ENCODE measurements at places on chromosomes 2 and 18.

DNA sequence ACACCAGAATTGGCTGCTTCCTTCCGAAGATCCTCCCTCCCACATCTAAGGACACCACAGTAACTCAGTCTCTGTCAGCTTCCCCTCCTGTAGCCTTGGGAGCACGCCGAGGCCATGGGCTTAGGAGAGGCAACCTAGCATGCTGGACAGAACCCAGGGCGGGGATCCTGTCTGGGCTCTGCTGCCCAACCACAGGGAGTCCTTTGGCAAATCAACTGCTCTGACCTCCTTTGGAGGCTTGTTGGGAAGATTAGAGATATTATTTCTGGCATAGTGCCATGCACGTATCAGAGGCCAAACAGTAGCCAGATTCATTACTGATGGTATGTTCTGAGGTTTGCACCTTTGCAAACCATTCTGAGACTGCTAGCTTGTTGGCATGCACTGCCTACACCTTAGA is 262.7 kb upstream of the EPAS1 start:
- no peak for DNase-seq

GRCh38 chr18:50982086-50982801 is 14.4 kb downstream of the ELAC1 start:
- DNase-seq: no peak

- DNase-seq: no peak
Measured at GRCh38 chr2:11672407-11672806, 2.4 kb upstream of the NTSR2 start.

GRCh38 chr2:235390816-235391194 is 103.0 kb upstream of the AGAP1 start:
- DNase-seq: no peak

- no peak for DNase-seq
Measured at GRCh38 chr2:233346376-233346775, 7.9 kb upstream of the DGKD start.

DNA sequence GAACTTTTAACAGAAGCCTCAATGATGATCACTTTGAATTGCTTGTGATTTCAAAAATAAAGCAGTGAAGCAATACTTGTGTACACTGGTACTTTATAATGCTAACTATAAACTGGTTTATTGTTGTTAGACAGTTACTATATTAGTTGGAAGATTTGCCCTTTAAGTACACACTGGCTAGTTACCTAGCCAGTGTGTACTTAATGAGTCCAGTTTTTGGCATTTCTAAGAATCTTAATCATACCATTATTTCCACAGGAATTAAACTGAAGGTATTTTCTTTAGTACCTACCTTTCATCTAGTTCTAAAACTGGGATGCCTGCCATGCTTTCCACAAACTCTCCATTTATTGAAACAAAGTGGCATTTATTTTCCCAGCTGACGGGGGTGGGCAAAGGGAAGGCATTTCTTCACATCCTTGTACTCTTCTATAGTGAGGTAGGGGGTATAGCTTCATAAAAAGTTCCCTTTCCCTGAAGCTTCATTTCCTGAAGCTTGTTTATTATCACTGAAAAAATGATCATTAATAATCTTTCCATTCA is 49.9 kb downstream of the UGP2 start:
- no peak for DNase-seq

DNA sequence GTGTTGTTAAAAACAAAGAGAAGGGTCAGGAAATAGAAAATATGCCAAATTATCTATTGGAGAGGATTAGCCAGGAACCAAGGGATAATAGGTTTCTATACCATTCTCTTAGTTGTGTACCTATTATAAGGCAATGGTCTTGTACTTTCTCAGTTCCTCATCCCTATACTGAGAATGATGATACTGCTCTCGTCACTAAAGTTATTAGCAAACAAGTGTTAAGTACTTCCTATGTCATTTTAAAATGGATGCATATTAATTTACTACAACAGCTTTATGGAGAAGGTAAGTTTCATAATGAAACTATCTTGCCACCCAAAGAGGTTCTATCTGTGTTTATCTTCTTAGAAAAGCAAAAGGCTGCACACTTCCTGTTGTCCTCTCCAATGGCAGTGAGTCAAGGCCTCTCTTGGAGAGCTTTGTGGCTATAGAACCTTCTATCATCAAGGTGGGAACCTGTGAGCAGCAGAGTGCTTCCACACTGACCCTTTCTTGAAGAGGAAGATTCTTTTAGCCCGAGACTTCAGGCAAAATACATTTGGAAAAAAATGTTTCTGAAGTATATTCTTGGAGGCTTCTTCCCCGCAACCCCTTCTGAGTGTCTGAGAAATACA is 460.7 kb upstream of the FANCL start:
- no peak for DNase-seq

DNA sequence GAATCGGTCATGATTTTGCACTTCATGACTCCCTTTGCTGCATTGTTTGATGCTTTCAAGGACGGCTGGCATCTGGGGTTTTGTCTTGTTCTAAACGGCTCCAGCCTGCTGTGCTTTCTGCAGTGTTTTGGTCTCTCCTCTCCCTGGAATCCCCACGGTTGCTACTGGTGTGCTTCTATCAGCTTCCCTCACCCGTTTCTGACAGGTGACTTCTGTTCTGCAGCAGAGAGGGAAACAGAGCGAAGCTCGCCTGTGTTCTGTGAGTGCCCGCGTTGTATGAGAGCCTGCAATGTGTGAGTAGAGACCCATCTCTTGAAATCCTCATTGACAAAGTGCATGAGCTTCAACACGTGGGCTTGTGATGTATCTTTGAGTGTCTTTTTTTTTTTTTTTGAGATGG is 102.8 kb downstream of the DCDC2C start:
- no peak for DNase-seq

GRCh38 chr2:39851251-39851650 is 72.2 kb upstream of the THUMPD2 start:
- DNase-seq: no peak

DNA sequence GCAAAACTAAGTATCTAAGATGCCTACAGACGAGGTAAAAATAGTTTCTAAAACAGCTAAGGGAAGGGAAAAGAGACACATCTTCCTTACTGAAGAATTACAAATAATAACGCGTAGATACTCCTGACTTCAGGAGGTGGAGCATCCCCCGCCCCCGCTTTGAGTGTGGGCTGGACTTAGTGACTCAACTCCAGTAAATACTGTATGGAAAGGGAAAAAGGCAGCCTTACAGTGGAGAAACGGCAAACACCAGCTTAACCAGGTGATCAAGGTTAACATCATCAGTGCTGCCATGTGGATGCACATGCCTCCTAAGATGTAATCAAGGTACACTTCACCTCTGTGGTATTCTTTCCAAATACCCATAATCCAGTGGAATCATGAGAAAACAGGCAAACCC is 47.9 kb downstream of the HADHB start:
- no peak for DNase-seq

DNA sequence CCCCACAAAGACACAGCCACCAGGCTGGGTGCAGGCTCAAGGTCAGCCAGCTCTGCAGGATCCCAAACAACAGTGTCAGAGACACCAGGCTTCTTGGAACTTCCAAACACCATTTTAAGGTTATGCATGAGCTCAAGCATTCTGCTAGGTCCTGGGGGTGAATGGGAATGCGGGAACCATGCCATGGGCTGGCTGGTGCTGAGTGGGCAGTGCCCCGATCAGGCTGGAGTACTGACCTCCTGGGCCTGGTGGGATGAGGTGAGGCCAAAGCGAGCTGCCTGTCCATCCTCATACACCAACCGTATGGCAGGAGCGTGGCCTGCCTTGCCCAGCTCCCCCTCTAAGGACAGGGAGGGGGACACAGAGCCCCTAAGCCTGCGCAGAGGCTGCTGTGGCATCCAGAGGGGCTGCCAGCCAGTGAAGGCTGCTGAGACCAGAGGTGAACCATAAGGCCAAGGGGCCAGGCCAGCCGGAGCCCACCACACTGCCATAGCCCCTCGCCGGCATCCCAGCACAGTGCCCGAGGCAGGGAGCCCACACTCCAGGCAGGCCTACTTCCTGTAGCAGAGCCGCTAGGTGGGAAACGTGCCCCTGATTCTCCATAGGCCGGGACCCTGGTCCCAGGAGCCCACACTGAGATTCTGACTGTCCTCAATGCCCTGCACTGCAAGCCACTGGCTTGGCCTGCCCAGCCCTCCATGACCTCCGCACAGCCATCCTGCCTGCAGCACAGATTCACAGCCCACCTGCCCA is 135.0 kb downstream of the HDAC4 start:
- DNase-seq: no peak

GRCh38 chr2:238389988-238390589 is 36.6 kb upstream of the ASB1 start:
- no peak for DNase-seq

DNA sequence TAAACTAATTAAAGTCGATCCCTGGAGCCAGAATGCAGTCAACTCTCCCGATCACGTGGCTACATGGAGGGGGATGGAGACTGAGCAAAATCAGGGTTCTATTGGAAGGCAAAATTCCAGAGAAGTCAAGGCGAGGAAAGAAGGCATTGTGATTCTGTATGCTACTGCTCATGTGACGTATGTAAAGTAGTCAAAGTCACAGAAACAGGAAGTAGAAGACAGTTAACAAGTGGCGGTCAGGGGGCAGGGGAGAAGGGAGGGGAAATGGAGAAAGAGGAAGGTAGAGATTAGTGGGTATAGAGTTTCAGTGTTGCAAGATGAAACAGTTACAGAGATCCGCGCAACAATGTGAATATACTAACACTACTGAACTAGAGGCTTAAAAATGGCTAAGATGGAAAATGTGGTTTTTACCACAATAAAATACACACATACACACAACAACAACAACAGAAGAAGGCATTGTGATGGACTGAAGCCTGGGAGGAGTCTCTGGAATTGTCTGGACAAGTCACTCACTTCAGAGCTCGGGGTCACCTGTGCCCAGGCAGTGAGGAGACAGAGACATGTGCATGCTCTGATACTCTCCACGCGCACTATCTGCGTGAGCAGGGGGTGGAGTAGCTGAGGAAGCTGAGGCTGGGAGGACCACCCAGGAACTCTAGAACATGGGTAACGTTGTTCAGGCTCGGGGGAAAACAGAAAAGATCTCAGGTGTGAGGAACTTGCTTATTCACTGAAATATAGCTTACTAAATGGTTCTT is 89.9 kb upstream of the CDCA7 start:
- no peak for DNase-seq

- no peak for DNase-seq
Measured at GRCh38 chr2:207282916-207283315, 117.2 kb upstream of the KLF7 start.

DNA sequence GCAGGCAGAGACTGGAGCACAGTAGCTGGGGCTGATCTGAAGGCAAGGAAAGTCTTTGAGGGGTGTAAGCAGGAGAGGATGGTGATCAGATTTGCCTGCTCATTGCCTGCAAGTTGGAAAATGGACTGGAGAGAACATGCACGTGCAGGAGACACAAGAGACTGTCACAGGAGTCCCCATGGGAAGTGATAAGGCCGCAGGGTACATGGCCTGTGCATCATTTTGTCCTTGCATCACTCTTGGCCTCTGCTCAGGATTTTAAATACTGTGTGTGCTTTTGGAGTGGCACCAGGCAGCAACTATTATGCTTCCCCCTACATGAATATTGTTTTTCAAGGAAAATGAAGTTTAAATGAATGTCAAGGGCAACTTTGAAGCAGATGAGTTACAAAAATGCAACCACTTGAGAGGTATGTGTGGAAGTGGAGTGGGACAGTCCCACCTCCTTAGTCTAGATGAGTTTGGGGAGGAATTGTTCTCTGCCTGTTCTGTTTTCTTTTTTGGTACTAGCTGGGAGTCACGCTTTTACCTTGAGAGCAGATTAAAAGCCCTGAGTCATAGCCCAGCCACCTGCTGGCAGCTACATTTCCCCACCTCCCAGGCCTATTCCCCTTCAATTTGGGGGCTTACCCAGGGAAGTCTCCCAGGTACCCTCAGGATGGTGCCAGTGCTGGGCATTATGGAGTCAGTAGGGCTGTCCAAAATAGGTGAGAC is 19.3 kb downstream of the MAPK4 start:
- no peak for DNase-seq

Data from stimulated activated CD8-positive, alpha-beta memory T cell treated with anti-CD3 and anti-CD28 coated beads, Interleukin-4, amount 100 ng/mL, for 1 hour (primary cell).